ENCODE measurements at places on chromosomes 5 and 9.

GRCh38 chr9:504921-505740 is 290.5 kb downstream of the DOCK8 start:
- no peak for DNase-seq

DNA sequence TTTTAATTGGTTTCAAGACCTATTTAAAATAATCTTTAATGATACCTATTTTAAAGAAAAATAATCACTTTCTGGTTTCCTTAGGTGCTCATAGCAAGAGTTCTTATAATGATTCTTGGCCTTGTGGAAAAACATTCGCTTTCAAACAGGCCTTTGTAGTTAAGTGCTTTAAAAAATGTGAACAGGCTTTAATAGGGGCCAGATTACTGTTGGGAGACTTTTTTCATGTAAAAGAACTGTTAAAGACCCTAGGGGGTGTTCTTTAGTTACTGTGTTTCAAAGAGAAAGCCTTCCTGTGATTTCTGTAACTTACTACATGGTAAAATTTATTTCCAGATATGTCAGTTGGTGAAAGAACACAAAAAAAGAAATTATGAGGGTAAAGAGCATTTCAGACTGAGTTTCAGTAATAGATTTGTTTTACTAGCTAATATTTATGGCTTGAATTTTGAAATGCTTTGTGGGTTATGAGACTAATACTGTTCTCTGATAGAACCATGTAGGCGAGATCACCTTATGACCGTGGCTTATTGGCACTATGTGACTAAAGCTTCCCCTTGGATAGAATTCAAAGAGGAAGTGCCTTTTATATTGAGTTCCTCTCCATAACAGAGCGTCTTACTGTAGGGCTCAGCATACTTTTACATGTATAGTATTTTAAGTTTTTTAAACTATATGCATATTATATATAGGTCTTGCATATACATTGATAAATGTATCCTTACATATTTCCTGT is 70.7 kb downstream of the CSNK1G3 start:
- no peak for DNase-seq

DNA sequence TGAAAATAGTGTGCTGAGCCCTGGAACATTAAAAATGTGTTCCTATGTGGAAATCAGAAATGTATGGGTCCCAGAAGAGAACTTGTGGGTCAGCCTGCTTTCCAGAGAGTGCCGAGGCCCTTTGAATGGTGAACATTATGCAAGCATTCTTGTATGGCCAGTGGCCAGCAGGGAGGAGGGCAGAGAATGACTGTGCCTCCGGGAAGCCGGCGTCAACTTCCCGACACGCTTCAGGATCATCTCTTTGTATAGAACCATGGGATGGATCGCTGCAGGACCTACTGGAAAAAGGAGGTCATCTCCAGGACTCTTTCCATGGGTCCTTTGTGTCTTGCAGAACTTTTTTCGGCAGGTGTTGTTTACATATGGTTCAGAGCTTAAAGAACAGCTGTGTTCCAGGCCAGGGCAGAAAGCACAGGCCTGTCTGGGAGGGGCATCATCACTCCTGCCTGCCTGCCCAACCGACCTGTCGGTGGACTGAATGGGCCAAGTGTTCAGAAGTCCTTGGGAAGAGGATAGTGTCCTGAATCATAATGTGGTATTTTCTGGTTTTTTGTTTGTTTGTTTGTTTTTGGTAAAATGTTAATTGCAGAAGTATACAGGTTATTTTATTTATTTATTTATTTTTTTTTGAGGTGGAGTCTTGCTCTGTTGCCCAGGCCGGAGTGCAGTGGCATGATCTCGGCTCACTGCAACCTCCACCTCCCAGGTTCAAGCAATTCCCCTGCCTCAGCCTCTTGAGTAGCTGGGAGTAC is 9.0 kb downstream of the PRRC2B start:
- DNase-seq: no peak

DNA sequence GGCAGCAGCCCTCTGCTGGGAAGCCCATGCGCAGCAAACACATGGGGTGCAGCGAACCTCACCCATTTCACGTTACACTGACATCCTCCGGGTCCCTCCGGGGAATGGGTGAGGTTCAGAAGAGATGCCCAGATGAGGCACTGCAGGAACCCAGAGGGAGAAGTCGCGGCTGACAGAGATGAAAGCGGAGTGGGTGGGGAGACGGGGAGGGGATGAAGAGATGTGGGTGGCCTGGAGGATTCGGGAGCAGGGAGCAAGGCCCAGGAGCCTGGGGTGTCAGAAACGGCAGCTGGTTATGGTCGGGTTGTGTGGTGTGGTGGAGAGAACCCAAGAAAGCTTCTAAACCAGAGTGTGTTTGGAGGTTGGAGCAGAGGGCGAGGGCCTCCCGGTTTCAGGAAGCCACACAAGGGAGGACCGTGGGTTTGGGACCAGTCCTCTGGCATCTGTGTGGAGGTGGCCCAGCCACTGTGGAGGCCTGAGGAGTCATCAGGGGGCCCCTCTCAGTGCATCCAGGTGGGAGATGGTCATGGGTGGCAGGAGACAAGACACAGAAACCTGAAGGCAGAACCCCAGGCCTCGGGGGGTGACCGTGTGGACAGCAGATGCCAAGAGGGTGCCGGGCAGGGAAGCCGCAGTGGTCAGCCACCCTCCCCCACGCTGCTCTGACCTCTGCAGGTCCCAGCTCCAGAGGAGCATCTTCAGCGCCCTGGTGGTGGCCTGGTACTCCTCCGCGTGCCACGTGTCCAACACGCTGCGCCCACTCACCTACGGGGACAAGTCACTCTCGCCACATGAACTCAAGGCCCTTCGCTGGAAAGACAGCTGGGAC is 8.6 kb downstream of the UCK1 start:
- DNase-seq: no peak

GRCh38 chr5:137191179-137191578 is 307.9 kb downstream of the SPOCK1 start:
- DNase-seq: no peak

GRCh38 chr5:124034083-124034700 is 522.2 kb downstream of the CSNK1G3 start:
- no peak for DNase-seq
